Upper lobe of left lung (tissue), 6 donors: ENCODE measurements at places on chromosomes 3 and 15.
A peak's percentile ranks its signal among the peaks of the same experiment; 100 is the strongest.

GRCh38 chr3:65963787-65964677, 74.7 kb downstream of the MAGI1 start:
- DNase-seq: no peak
- H3K4me3 ChIP-seq: no peak overlapping the region
- peaks cover 20% of the 10 kb centered on the region for H3K4me1 ChIP-seq
- H3K27me3 ChIP-seq: no peaks in the 10 kb centered on the region
- no peaks in the 10 kb centered on the region for H3K36me3 ChIP-seq

GRCh38 chr3:42159706-42160472, 68.7 kb downstream of the TRAK1 start:
- peaks cover 35% of the 10 kb centered on the region for H3K4me1 ChIP-seq
- H3K27ac ChIP-seq: peak overlapping the region; percentile 66
- peak; percentile 86 for DNase-seq
- no peaks in the 10 kb centered on the region for H3K27me3 ChIP-seq

DNA sequence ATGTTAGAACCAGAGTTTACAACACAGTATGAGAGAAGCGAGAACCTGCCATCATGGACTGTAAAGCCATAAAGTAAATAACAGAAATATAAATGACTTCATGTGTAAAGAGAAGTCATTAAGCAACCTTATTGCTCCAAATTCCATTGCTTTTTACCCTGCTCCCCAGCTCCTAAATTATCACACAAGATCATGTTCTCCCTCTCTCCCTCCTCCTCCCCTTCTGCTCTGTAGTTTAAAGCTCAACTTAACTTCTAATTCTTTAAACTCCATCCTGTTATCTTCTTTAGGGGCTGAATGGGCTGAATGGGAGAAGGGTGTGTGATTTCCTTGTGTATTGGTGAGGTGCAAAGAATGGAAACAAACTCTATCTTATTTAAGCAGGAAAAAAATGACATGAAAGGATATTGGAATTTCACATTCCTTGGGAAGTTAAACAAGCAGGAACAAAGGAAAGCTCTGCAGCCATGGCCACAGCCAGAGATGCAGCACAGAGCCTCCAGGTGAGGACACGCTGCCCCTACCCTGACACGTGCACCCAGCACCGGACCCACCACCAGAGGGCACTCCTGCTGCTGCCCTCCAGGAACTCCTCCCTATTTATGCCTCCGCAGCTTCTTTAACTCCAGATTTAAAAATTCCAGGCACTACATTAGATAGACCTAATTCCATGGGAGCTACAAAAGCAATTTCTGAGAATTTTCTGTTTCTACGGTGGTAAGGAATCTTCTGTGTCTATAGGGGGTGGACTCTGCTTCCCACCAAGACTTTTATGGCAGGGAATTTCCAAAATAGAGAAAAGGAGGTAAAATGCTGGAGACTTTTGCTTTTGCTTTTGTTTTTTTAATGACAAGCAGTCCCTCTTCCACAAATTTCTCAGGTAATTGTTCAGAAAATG, 76.9 kb upstream of the ABI3BP start:
- no peaks in the 10 kb centered on the region for H3K27me3 ChIP-seq
- peak; percentile 64 for DNase-seq
- peaks cover 25% of the 10 kb centered on the region for H3K4me1 ChIP-seq
- H3K4me3 ChIP-seq: no peak overlapping the region
- H3K36me3 ChIP-seq: no peaks in the 10 kb centered on the region
- H3K27ac ChIP-seq: peak overlapping the region; percentile 34

GRCh38 chr3:168364967-168365366, 269.2 kb upstream of the GOLIM4 start:
- H3K27me3 ChIP-seq: no peaks in the 10 kb centered on the region
- no peaks in the 10 kb centered on the region for H3K4me1 ChIP-seq
- no peak overlapping the region for H3K27ac ChIP-seq
- H3K36me3 ChIP-seq: no peaks in the 10 kb centered on the region
- no peak overlapping the region for H3K4me3 ChIP-seq
